CD4-positive, alpha-beta memory T cell (primary cell): ENCODE measurements at places on chromosomes 5 and 9. TPM values are rescaled to one million over a fixed set of nuclear protein-coding genes. Genes with fewer than 3 reads are reported as not detected.

Gene PCDHGB6
- total RNA-seq: 0.26 TPM

Gene TLX3
- not detected for total RNA-seq

Gene ECM2
- not detected for total RNA-seq

Gene UAP1L1
- 12.5 TPM for total RNA-seq

Gene ANP32B
- 168 TPM for total RNA-seq

Gene CPLANE1
- 8.5 TPM for total RNA-seq

Gene NEUROG1
- total RNA-seq: not detected

Gene C5orf15
- total RNA-seq: 16.0 TPM

Gene AHRR
- total RNA-seq: 1.2 TPM

Gene FGF1
- total RNA-seq: not detected

Gene ZNG1C
- 45.8 TPM for total RNA-seq

Gene IRX2
- total RNA-seq: not detected

Gene SNX18
- total RNA-seq: 31.4 TPM

Gene ITGA2
- total RNA-seq: 1.4 TPM

Gene CD180
- 0.52 TPM for total RNA-seq

Gene SLIT3
- total RNA-seq: not detected

Gene LSM11
- total RNA-seq: 4.8 TPM

Gene NSD1
- 122 TPM for total RNA-seq

Gene FAM78A
- total RNA-seq: 93.5 TPM

Gene CSF1R
- total RNA-seq: 2.9 TPM

Gene ANKDD1B
- 0.73 TPM for total RNA-seq

Gene GIN1
- total RNA-seq: 14.8 TPM

Gene SGCD
- total RNA-seq: not detected

Gene CDK5RAP2
- 88.5 TPM for total RNA-seq

Gene SOX30
- 0.15 TPM for total RNA-seq

Gene BARHL1
- total RNA-seq: not detected

Gene TUSC1
- not detected for total RNA-seq

Gene PCDHA1
- not detected for total RNA-seq

Gene DOK3
- 3.7 TPM for total RNA-seq

Gene UNC13B
- total RNA-seq: 0.94 TPM

Gene NKD2
- total RNA-seq: not detected

Gene HBEGF
- total RNA-seq: 0.52 TPM

Gene CRB2
- total RNA-seq: not detected

Gene TRIM32
- 21.8 TPM for total RNA-seq

Gene ZNF879
- 16.3 TPM for total RNA-seq

Gene RIGI
- total RNA-seq: 29.0 TPM

Gene ADAMTS16
- total RNA-seq: not detected

Gene KIF24
- 0.32 TPM for total RNA-seq

Gene LCN2
- not detected for total RNA-seq

Gene PRLR
- total RNA-seq: not detected

Gene IL13
- not detected for total RNA-seq

Gene SPATA31C1
- not detected for total RNA-seq

Gene SCAI
- total RNA-seq: 15.5 TPM

Gene RPS14
- total RNA-seq: 5,260 TPM

Gene GNAQ
- total RNA-seq: 57.2 TPM

Gene GEMIN5
- 17.0 TPM for total RNA-seq

Gene MRPS30
- total RNA-seq: 54.1 TPM

Gene IFNA2
- total RNA-seq: not detected

Gene OR1L6
- not detected for total RNA-seq

Gene GABRA6
- not detected for total RNA-seq

Gene FBXL7
- total RNA-seq: not detected

Gene GPR151
- not detected for total RNA-seq
